ENCODE measurements at places on chromosomes 11 and 22. TPM values are rescaled to one million over a fixed set of nuclear protein-coding genes. Genes with fewer than 3 reads are reported as not detected.

DNA sequence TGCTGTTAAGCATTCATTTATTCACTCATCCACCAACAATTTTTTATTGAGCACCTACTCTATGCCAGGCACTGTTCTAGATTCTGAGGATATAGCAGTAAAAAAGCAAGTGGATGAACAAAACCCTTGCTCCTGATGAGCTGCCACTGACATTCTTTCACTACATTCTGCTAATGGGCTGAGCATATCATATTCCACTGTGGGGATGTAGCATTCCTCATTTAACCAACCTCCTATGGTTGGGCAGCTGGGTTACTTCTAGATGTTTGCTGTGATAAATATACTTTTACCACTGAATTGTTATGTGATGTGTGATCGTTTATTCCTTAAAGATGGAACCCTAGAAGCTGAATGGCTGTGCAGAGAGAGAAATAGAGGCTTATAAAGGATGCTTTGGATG lies 176.9 kb downstream of the MN1 start:
- H3K4me1 ChIP-seq, result no peaks in the 10 kb centered on the region
- H3K4me3 ChIP-seq, result no peak overlapping the region
- no peaks in the 10 kb centered on the region for H3K27me3 ChIP-seq

GRCh38 chr11:125649465-125650166 lies 24.7 kb downstream of the CHEK1 start:
- DNase-seq, result no peak
- H3K4me1 ChIP-seq, result no peaks in the 10 kb centered on the region
- peaks cover 9% of the 10 kb centered on the region for H3K36me3 ChIP-seq
- H3K27me3 ChIP-seq, result no peaks in the 10 kb centered on the region
- H3K27ac ChIP-seq, result no peak overlapping the region

The DDI1 gene
- total RNA-seq, result not detected

The FAM168A gene
- total RNA-seq, result 21.5 TPM

DNA sequence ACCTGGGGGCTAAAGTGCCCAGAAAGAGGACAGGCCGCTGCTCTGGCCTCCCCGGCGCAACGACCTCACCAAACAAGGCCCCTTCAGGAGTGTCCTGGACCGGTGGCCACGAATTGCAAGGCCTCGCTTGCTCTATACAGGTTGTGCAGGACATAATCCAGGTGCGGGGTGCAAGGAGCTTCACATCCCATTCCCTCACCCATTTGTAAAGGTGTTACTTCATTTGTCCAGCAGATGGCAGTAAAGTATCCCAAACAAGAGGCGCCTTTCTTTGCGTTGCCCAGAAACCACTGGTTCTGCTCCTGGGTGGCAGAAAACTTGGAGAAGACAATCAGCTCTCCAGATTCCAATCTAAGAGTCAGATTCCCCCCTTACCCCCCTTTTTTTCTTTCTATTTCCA lies 35.9 kb upstream of the PRDM11 start:
- H3K4me1 ChIP-seq, result no peaks in the 10 kb centered on the region
- H3K27ac ChIP-seq, result no peak overlapping the region
- DNase-seq, result peak; percentile 48
- no peak overlapping the region for H3K4me3 ChIP-seq
- no peaks in the 10 kb centered on the region for H3K27me3 ChIP-seq

All from stomach (tissue), 19 donors.